Naive thymus-derived CD4-positive, alpha-beta T cell (primary cell): ENCODE measurements at places on chromosomes 3 and 15.

DNA sequence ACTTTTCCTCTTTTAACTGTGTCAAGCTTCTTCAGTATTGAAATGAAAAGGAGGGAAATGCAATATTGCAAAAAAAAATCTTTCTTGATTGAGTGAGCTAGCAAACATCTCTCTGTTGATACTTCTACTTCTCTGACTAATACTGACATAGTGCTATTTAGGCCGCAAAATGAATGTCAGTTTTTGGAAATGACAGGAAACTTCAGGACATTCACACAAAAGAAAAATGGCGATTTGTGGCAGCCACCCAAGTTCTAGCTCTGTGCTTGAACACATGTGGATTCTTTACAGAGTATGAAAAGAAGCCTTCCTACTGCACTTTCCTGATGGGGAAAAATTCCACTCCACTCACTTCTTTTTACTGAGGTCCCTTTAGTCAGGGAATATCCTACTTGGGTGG, 486.8 kb upstream of the ALCAM start:
- no peak for DNase-seq

DNA sequence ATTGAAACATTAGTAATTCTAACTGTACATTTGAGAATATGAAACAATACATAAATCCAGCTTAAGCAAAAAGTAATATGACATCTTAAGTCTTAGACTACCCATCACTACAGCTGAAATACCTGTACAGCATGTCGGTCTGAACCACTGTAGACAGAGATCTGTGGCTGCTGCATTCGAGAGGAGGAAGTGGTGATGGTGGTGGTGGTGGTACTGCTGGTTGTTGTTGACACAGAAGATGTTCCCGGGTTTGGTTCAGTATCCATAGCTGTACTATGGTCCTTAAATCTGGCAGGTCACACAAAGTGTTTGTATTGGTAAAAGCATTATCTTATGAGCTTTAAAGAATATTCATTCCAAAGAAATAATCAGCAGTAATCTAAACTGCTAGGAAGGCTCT, 2.9 kb downstream of the PHC3 start:
- DNase-seq = peak; percentile 65

- no peak for DNase-seq
Observed at GRCh38 chr3:161859865-161860450, 363.4 kb downstream of the OTOL1 start.

DNA sequence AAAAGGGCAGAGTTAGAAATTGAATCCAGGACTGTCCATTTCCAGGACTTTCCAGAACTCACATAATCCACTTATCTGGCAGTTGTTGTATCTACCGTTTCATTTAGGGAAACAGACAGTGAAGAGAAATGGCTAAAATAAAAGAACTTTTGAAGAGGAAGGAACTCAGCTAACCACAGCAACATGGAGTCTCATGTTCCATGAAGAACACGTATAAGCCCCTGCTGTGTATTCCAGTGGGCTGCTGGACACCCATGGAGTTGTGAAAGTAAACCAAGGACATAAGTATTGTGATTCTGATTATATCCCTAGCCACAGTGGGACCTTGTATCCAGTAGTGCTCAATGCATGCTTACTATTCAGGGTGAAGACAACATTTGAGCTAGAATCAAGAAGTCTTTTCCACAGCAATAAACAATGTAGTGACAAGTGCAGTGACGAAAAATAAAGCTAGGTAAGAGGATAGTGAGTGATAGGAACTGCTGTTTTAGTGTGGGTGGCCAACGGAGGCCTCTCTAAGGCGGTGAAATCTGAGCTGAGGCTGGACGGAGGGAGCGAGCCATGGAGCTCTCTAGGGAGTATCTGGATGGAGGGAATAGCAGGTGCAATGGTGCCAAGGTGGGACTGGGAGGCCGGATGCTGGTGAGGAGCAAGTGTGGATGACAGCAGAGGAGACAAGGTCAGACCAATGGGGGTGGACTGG, 26.8 kb upstream of the TRH start:
- DNase-seq = no peak

DNA sequence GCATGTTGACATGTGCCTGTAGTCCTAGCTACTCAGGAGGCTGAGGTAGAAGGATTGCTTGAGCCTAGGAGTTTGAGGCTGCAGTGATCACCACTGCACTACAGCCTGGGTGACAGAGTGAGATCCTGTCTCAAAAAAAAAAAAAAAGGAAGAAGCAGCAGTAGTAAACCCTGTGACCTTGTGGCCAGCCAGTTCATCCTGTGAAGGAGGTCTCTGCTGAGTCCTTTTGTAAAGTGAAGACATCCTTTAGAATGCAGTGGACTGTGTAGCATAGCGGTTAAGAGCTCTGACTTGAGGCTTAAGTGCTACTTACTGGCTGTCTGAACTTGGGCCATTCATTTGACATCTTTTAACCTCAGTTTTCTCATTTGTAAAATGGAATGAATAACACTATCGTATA, 8.3 kb downstream of the EXOSC7 start:
- DNase-seq = no peak

- DNase-seq = no peak
Observed at GRCh38 chr3:39960515-39961191, 151.2 kb downstream of the MYRIP start.

GRCh38 chr3:55511895-55512570, 24.9 kb upstream of the WNT5A start:
- DNase-seq = no peak

GRCh38 chr3:169266351-169266750, 397.2 kb downstream of the MECOM start:
- no peak for DNase-seq

GRCh38 chr3:100103558-100104441, 10.5 kb downstream of the FILIP1L start:
- DNase-seq = no peak

DNA sequence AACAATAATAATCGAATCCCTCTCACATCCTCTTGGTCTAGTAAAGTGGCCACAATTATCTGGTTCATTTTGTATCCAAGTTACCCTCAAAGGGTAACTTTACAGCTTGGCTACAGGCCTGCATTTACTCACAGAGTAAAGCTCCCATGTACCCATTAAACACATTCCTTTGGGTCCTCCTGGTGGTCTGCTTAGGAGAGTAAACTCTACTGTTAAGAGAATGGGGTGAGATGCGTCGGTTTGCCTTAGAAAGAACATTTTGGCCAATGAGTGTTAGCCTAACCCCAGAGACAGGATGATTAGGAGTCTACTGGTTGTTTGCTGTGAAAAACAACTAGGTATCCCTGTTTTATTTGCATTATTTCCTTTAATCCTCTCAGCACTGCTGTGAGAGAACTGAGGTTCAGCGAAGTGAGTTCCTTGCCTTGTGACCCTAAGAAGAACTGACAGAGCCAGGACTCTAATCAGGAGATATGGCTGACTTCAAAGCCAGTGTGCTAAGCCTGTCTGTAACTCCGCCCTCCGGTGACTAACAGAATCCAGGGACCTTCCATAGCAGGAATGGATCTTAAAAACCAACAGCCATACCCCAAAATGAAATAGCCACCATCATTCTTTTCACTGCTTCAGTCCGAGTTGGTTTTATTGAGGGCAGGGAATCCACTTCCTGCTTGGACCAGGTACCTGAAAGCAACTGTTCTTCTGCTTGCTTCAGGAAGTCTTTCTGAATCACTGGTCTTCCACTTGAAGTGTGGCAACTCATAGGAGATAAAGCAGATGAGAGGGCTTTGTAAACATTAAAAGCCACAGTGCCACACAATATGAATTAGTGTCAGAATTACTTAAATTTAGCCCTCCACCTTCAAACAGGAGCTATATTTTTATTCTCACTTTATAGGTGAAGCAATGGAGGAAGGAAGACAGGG, 317.3 kb upstream of the WNT5A start:
- DNase-seq = no peak

GRCh38 chr3:9500108-9501050, 53.2 kb downstream of the LHFPL4 start:
- DNase-seq = peak; percentile 55

GRCh38 chr3:195171093-195171873, 99.7 kb downstream of the XXYLT1 start:
- no peak for DNase-seq

GRCh38 chr3:15556512-15556911, 35.0 kb upstream of the COLQ start:
- no peak for DNase-seq

DNA sequence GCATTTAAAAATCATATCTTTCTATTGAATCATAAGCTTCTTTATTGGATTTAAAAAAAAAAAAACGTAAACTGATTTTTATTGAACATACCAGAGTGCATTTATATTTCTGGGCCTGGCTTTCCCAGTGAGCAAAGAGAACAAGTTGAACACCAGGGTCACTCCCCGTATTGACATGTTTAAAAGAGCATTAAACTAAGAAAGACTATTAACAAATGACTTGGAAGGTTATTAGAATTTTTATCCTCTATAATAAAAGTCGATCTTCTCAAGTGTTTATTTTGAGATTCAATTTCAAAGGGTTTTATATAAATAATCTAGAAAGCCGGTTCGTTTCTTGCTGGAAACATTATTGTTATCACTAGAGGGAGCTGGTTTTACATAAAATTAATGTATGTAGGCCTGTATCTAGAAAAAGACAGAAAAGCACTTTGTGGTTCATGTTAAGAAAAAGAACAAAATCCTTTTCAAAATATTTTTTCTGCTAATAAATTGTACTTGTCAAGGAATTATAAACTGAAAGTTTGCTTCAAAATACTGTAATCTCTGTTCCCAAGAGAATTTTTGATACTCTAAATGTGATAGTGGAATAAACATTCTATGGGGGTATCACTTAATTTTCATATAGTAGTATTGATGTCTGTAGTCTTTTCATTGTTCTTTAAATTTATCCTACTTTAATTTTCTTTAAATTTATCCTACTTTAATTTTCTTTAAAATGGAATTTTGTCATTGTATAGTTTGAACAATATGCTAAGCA, 321.8 kb upstream of the MME start:
- no peak for DNase-seq

GRCh38 chr3:197959500-197959890, 522 bp upstream of the LMLN start:
- no peak for DNase-seq

DNA sequence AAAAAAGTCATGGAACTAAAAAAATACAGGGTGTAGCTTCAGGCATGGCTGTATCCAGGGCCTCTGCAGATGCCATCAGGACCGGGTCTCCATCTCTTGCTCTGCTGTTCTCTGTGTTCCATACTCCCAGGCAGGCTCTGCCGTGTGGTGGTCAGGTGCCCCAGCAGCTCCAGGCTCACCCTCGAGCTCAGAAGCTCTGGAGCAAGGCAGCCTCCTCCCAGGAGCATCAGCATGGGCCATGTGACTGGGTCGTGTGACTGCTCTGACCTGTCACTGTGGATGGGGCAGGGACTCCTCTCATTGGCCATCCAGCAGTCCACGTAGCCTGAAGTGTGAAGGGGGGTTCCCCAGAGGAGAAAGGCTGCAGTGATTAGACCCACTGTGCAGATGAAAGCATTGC, 8.5 kb downstream of the FBLN2 start:
- DNase-seq = no peak

GRCh38 chr15:48076454-48076853, 44.3 kb upstream of the SLC24A5 start:
- DNase-seq = no peak

DNA sequence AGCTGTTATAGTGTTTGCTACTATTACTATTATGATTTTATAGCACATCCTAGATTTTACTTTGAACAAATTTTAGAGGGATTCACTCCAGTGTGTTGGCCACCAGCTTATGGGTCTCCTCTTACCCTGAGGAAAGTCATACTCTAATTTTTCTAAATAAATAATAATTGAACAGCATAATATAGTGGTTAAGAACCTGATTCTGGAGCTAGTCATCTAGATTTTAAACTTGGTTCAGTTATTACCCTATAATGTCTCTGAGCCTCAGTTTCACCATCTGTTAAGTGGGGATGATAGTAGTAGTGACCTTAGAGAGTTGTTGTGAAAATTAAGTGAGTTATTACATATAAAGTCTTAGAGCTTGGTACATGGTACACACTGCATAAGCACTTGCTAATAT, 30.7 kb upstream of the TOPAZ1 start:
- no peak for DNase-seq

DNA sequence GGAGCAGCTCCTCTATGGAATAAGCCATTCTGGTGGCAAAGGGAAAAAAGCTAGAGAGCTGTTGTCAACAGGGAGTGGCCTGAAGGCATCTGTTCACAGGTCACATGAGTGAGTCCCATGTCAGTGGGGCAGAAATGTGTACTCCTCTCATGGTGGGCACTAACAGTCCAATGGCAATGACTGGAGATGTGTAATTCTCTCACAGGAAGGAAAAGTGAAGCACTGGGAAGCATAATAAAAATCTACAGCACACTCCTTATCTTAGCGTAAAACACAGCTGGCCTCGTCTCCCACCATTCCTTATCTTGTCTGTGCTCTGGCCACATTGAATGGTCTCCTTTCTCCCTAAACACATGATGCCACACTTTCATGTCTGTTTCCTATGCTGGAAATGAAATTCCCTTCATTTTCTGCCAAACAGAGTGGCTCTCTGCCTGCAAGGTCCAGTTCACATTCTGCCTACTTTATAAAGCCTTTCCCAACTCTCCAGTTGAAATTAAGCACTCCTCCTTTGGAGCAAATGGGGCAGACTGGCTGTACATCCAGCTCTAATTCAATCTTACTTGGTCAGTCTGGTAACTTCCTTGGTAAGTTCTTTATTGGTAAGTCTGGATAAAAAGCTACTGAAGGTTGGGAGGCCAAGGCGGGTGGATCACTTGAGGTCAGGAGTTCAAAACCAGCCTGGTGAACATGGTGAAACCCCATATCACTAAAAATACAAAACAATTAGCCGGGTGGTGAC, 139.8 kb downstream of the RPL22L1 start:
- no peak for DNase-seq

- no peak for DNase-seq
Observed at GRCh38 chr3:42660131-42660715, 6.7 kb downstream of the ZBTB47 start.
